ENCODE measurements at places on chromosomes 4 and X.

DNA sequence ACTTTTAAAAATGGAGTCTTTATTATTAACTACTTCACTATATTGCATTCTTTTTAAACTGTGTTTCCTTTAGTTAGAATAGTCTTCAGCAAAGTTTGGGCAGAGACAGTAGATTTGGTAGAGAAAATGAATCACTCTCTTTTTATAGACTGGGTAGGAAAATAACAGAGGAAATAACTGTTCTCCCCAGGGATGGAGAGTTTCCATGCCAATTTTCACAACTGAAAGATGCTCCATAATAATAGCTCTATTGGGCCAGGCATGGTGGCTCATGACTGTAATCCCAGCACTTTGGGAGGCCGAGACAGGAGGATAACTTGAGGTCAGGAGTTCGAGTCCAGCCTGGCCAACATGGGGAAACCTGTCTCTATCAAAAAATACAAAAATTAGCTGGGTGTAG is 13.1 kb downstream of the HSD17B13 start:
- no peak for DNase-seq

- no peak for DNase-seq
Measured at GRCh38 chr4:17426222-17426621, 85.7 kb downstream of the QDPR start.

GRCh38 chrX:19174401-19175025 is 52.2 kb upstream of the ADGRG2 start:
- no peak for DNase-seq

DNA sequence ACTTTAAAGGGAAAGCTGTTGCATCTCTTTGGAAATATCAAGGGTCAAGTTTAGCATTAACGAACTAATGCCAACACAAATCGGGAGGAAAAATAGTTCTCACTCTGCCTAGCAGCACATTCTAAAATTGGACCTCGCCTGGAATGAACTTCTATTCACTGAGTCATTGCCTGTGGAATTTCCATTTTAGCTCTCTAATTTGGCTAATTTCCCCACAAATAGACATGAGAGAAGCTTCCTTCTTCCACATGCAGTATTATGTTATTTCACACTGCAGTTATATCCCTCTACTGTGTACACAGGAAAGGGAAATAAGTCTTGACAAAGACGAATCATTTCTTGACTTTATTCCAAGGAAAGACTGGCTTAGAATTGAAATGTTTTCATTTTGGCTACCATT is 9.3 kb downstream of the ZXDA start:
- DNase-seq: no peak

DNA sequence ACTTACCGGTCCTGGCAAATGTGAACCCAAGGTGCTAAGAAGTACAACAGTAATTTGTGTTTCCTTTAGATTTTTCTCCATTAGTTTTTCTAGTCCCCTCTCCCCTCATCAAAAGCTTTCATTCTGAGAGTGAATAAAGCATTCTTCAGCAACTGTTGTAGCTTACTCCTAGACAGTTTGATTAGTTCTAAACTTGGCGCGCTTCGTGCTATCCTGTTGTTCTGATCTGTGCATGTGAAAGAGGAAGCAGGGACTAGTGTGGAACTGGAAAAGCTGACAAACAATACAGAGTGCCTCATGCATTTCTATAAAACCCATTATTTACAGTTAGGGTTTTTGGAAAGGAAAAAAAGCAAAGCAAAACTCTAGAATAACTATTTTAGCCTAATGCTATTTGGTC is 556.9 kb upstream of the SLIT2 start:
- DNase-seq: no peak

DNA sequence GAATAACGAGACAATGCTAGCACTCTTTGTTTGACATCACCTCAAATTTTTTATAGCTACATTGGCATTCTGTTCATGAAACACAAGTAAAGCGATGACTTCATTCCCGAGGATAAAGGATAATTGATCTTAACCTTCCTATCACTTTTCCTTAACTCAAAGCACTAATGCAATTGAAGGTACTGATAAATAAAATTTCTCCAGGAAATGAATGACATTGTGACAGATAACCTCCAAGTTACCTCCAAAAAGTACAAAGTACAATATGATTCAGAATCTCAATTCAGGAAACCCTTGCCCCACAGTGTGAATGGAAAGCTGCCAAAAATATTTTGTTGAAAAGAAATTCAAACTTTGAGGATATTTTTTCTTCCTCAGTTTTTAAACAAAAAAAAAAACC is 1.8 kb downstream of the PRSS12 start:
- DNase-seq: no peak

DNA sequence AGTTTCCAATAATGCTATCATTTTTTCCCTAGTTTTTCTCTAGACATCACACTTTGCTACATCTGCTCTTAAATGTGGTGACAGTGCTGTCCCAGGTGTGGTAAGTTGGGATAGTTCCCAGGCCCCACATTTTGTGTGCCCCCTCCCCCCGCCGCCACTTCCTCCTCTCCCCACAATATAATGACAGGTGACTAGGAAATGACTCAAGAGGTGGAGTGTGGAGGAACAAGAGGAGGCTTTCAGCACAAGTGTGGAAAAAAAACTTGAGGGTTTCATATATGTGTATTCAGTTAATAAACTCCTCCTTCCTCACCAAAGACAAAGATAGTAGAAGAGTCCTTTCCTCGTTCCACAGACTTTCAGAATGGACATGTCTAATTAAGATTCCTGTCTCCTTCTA is 18.3 kb upstream of the IL21 start:
- no peak for DNase-seq

DNA sequence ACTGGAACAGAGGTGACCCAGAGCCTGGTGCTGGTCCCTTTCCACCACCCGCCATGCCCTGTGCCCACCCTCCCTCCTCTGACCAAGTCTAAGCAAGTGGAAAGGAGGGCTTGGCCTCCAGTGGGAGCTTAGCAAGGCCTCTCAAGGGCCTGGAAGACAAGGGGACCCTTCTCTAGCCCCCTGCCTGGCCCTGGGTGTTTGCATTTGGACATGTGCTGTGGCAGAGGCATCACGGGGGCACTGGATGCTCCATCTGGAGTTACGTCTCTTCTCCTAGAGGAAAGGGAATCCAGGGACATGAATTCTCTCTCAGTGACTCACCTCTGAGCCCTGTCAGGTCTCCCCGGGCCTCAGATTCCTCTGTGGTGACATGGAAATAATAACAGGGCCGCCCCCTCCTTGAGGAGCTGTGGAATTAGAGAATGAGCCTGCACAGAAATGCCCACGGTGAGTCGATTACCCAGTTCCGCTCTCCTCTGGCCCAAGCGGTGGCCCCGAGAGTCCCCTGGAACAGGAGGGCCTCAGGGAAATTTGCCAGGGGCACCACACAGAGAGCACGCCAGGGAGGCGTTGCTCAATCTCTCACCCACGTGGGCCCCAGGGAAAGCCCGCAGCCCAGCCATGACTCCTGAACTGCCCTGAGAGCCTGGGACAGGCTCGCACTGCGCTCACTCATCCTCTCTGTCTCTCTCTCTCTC is 189.6 kb downstream of the BCOR start:
- DNase-seq: no peak

DNA sequence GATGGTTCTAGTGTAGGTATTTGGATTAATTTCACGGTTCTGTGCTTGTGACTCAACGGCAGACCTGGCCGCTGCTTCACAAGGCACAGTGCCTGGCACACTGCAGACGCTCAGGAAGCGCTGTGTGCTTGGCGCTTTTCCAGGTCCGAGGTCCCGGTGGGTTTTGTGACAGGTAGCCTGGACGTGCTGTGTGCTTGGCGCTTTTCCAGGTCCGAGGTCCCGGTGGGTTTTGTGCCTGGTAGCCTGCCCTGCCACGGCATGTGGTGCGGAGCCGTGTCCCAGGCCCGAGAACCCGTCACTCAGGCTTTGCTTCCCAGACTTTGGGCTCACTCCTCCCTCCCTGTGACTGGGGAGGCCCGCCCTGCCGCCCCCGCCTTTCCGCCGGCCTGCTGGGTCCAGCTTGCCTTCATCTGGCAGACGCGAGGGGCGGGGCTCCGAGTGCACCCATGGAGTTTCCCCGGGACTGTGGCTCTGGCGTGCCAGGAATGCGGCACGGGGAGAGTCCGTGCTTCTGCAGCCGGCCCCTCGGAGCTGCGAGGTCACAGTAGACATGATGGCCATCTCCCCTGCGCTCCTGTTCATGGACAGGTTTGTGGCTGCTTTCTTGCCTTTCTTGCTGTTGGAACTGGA is 44.2 kb downstream of the TBC1D14 start:
- DNase-seq: peak; percentile 83

- DNase-seq: no peak
Measured at GRCh38 chr4:187617113-187617512, 378.5 kb upstream of the ZFP42 start.

GRCh38 chr4:20591571-20591970 is 108.7 kb upstream of the PACRGL start:
- no peak for DNase-seq

DNA sequence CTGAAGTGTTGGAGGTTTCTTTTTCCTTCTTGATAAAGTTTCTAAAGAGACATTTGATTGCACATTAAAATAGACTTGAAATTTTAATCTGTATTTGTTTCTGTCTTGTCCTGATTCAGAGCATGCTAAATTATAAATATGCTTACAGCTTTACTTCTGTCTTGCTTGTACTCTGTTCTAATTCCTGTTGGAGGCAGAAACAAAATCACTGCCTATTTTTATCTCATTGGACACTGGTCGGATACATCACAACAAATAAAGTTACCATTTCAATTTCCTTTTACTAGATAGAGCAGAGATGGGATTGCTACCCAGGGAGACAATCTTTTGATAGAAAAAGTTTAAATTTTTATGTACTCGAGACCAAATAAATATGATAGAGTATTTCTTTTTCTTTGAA is 6.9 kb downstream of the ANK2 start:
- no peak for DNase-seq

DNA sequence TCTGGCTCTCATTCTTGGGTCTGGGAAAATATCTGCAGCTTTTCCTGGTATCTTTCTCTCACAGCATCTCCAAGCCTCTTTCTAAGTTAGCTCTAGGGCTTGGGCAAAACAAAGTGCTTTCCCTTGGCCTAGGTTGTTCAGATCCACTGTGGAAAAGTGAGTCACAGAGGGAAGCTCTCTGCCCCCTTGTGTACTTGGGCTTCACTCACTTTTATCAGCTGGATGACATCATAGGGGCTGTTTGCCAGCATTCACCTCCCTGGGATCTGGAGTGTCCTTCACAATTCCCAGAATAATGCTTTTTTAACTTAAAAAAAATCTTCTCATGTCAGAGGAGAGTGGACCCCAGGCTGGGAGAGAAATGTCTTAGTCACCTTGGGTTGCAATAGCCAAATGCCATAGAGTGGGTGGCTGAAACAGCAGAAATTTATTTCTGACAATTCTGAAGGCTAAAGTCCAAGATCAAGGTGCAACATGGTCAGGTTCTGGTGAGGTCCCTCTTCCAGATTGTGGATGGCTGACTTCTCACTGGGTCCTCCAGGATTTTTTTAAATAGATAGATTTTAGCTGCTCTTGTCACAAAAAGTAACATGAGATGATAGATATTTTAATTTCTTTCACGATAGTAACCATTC is 247.8 kb downstream of the SH2D1A start:
- DNase-seq: no peak

DNA sequence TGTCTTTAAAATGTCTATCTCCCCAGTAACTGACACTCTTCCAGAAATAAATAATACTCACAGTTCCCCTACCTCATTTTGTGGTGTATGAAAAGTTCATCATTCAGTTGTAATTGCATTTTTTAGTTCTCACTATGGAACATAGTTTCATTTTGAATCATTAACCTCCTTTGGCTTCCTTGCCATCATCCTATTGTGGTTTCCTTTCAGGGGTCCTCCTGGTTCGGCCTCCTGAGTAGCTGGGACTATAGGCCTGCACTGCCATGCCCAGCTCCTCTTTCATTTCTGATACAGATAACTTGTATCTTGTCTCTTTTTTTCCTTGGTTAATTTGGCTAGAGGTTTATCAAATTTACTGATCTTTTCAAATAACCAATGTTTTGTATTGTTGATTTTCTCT is 23.1 kb upstream of the BLTP1 start:
- no peak for DNase-seq
